ENCODE measurements at places on chromosomes 1 and 21.

DNA sequence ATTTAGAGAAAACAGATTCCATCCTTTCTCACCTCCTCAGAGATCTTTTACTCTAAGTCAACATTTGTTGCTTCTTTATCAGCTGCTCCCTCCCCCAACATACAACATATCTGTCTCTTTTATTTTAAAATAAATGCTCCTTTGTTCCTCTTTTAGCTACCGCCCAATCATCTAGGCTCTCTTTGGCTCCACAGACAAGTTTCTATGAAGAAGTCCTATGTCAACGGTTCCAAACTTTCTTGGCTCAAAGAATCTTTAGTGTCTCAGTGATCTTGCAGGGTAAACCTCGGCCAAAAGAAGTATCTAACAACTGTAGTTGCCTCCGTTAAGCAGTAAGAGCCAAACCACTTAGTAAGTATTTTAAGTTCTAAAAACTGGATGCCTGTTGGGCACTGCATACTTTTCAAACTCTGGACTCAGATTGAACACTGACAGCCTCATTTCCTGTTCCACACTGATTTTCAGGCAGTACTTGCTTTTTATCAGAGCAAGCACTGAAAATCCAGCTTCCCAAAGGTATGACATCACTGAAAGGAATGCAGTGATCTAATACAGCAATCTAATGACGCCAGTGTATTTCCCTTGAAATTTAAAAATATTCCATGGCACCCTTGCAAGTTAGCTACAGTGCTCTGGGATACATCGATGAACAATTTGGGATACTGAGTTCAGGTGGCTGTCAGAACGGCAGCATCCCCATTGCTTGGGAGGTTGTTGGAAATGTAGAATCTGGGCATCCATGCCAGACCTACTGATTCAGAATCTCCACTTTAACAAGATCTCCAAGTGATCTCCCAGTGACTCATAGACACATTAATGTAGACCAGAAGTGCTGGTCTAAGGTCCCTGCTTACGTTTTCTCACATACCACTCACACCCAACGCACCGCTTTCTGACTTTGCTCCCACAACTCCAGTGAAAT, 26.8 kb downstream of the EGLN1 start:
- DNase-seq = no peak

DNA sequence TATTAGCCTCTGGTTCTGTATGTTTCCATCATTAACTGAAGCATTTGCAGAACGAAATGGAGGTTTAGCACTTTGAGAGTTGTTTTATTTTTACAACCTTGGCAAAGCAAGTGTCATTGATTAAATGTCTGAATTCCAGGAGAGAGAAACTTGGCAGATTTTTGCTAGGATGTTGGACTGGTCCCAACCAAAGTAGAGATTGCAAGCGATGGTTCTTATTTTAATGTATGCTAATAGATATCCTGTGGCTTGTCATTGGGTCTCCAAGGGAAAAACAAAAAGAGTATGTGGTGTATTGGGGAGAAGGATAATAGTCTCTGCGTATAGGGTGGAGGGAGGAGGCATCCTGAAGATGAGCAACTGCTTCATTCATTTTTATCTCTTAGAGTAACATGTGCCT, 457.2 kb upstream of the RUNX1 start:
- DNase-seq = no peak

DNA sequence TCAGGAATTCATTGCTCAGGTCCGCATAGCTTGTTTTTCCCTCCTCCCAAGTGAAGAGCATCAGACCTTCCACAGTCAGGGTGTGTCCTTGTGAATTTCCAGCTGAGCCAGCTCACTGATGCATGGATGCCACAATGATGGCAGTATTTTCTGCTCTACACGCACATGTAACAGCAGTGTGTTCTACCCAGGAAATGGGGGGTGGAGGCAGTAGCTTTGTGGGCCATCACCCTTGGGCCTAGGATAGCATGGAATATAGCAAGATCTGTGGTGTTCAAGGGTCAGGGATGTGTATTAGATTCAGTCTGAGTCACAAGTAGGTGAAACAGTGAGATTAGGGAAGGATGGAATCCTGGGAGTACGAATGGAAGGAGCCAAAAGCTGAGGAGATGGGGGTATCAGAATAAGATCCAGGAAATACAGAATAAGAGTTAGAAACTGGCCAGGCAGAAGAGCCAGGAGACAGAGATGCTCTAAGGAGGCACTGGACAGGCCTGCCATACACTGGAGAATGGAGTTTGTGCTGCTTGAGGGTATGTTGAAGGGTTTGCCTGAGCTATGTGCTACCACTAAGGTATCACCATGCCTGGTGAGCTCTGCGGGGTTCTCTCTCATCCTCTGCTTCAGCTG, 90.6 kb upstream of the CNIH3 start:
- DNase-seq = no peak

DNA sequence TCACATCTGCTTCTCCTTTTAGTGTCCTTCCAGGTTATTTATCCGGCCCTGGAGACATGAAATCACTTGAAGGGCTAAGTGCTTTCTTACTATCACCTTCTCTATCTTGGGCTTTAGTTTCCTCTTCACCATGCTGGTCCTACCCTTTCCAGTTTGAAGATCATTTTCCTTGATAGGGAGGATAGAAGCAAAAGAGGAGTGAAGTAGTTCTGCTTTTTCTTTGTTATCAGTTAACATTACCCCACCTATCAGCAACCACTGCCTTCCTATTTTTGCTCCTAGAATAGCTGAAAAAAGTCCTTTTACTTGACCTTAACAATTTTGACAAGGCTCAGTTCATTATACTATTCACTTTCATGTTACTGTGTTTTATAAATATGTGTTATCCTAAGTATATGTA, 19.4 kb downstream of the RGL1 start:
- no peak for DNase-seq

- DNase-seq = no peak
These were observed 11.2 kb downstream of the CD46 start for GRCh38 chr1:207763091-207763490.

DNA sequence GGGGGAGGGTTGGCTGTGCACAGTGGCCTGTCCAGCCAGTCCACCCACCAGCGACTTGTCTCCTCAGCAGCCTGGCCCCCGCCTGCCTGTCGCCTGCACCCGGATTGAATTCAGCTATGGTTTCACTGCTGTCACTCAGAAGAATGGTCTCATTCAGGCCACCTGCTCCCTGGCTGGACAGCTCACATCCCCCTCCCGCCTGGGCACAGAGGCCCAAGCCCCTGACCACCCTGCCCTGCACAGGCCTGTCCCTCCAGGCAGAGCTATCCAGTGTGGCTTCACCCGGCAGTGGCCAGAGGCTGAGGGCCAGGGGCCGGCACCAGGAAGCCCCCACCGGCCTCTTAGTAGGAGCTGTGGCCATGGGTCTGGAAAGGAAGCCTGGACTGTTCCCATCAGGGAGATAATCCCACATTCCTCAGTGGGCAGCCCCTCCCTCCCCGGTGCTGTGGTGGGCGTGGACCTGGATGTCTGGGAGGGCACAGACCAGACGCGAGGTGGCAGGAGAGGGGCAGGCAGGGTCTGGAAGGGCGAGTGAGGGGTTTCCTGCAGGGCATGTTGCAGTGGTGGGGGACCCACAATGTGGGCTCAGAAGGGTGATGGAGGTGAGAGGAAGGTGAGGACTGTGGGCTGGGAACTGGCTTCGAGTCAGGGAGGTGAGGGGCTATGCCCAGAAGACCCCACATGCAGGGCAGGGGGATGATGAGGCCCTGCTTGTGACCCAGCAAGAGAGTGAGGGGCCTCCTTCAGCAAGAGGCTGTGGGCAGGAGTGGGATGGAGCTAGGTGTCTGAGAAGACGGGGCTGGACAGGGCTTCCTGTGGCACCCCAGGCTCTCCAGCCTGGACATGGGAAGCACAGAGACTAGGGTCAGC, 30.4 kb downstream of the WNT9A start:
- no peak for DNase-seq

DNA sequence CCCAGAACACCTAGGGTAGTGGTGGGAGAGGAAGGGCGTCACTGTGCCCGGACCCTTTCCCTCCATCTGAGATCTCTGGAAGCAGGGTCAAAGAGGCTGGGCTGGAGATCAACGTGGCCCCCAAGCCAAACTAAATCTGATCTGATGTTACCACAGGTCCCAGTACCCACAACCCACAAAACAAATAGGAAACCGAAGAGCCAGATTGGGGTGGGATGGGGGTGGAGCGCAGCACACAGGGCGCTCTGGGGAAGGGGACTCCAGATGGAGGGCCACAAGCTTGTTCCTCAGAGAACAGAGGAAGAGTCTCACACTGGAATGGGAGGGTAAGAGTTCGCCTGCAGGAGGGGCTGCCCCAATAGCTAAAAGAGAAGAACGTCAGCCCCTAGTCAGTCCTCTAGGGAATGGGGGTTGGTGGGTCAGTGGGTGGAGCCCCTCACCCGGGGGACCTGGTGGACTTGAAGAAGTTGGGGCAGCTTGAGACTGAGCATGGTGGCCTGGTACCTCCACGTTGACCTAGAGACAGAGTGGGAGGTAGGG, 1.5 kb downstream of the PAQR6 start:
- no peak for DNase-seq

DNA sequence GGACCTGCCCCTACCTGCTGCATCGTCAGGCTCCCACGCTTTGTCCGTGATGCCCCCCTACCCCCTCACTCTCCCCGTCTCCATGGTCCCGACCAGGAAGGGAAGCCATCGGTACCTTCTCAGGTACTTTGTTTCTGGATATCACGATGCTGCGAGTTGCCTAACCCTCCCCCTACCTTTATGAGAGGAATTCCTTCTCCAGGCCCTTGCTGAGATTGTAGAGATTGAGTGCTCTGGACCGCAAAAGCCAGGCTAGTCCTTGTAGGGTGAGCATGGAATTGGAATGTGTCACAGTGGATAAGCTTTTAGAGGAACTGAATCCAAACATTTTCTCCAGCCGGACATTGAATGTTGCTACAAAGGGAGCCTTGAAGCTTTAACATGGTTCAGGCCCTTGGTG, 8.9 kb downstream of the SPATA46 start:
- DNase-seq = no peak

GRCh38 chr1:201088395-201088794, 23.8 kb downstream of the CACNA1S start:
- DNase-seq = no peak

All from heart right ventricle (tissue), 16 donors.